ENCODE measurements at places on chromosomes 12 and 14.

DNA sequence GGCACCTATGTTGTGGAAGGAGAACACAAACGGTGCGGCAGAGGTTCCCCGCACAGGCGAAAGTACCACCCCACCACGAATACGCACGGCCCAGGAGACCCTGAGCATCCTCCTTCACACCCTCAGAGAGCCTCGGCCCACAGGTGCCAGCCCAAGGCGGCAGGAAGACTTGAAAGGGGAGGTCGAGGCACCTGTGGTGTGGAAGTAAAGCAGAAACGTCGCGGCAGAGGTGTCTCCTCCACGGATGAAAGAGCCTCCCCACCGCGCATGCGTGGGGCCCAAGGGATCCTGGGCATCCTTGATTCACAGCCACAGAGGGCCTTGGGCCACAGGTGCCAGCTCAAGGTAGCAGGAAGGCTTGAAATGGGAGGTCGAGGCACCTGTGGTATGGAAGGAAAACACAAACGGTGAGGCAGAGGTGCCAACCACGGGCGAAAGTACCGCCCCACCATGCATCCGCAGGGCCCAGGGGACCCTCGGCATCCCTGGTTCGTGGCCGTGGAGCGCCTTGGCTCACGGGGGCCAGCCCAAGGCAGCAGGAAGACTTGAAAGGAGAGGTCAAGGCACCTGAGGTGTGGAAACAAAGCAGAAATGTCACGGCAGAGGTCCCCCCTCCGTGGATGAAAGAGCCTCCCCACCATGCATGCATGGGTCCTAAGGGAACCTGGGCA, 380.1 kb downstream of the ALG10 start:
- no peak for DNase-seq

DNA sequence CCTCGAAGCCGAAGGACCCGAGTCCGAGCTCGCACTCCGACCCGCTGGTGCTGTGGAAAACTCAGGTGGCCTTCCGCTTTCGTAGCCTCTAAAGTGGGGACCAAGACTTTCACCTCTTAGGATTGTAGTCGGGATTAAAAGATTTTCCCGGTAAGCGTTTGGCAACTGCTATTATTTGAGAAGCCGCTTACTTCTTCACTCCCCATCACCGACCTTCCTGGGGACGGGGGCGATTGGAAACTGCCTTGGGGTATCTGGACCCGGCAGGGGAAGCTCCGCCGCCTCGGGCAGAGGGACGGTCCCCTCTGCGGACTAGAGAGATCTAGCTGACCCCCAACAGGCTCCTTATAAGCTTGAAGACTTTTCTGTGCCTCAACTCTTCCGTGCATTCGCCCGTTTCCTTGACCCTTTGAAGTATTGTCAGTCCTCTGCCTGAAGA, 659 bp downstream of the TRAFD1 start:
- DNase-seq: no peak

GRCh38 chr14:72023128-72024042, 91.2 kb downstream of the RGS6 start:
- no peak for DNase-seq

- no peak for DNase-seq
These were observed 12.6 kb downstream of the DTX1 start for GRCh38 chr12:113069149-113069548.

- DNase-seq: no peak
These were observed 349.1 kb downstream of the DPF3 start for GRCh38 chr14:72544615-72545387.

Data from T-helper 2 cell treated with Interferon-gamma antibody and Interleukin-4, amounts not matched to agents 5 μg/mL and 100 μg/mL, for 36 hours (primary cell).